ENCODE measurements at places on chromosomes 13 and 19.

DNA sequence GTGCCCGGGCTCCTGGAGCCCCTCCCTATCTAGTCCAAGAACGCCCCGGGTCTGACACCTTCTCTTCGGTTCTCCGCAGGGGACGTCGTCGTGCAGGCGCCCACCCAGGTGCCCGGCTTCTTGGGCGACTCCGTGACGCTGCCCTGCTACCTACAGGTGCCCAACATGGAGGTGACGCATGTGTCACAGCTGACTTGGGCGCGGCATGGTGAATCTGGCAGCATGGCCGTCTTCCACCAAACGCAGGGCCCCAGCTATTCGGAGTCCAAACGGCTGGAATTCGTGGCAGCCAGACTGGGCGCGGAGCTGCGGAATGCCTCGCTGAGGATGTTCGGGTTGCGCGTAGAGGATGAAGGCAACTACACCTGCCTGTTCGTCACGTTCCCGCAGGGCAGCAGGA, 3.4 kb downstream of the PVR start:
- no peak for DNase-seq

DNA sequence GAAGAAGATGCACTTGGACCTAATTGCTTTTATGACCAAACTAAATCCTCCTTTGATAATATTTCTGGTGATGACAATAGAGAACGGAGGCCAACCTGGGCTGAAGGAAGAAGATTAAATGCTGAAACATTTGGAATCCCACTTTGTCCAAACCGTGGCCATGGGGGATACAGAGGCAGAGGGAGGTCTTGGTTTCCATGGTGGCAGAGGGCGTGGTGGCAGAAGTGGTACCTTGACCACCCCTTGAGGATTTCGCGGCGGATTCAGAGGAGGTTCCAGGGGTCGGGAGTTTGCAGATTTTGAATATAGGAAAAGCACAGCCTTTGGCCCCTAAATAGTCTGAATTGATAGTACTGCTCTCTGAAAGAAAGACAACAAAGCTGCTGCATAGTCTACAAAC, 7.2 kb upstream of the LILRB3 start:
- no peak for DNase-seq

- DNase-seq = no peak
Measured at GRCh38 chr13:38980750-38981078, 9.9 kb downstream of the STOML3 start.

DNA sequence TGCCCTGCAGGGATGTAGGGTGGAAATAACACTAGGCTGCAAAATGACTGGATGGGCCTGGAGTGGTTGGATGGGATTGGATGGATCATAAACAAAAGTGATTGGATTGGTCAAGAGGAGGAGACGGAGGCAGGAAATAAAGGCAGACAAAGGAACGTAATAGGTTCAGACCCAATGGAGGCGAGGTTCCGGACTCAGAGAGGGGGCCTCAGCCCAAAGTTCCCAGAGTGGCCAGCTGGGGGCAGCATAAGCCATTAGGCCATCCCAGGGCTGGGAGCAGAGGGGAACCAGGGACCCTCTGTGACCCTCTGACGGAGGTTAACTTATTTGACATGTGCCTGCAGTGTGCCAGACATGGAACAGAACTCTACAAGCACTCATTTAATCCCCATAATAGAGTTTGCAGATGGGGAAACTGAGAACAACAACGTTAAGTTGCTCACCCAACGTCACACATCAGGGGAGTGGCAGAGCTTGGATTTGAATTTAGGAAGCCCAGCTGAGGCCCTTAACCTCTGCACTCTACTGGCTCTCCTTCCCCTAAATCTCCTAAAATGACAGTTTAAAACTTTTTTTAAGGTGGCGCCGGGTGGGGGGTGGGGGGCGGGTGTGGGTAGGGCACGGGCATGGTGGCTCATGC, 15.3 kb upstream of the MAP1S start:
- DNase-seq = peak; percentile 62

DNA sequence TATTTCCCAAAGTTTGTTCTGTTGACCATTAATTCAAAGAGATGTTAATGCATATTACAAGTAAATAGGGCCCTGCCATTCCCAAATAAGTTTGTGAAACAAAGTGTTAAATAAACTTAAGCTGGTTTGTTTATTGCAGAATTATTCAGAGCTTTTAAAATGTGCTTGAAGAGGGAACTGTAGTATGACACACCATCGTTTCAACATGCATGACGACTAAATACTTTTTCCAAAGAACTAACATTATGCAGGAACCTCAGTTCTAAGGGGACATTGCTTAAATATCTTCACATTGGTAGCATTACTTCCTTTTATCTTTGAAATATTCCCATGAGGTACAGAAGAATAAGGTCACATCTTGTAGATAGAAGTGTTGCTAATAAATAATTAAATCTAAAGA, 14.6 kb downstream of the LHFPL6 start:
- DNase-seq = no peak

GRCh38 chr13:29434217-29434945, 161.1 kb downstream of the SLC7A1 start:
- no peak for DNase-seq

DNA sequence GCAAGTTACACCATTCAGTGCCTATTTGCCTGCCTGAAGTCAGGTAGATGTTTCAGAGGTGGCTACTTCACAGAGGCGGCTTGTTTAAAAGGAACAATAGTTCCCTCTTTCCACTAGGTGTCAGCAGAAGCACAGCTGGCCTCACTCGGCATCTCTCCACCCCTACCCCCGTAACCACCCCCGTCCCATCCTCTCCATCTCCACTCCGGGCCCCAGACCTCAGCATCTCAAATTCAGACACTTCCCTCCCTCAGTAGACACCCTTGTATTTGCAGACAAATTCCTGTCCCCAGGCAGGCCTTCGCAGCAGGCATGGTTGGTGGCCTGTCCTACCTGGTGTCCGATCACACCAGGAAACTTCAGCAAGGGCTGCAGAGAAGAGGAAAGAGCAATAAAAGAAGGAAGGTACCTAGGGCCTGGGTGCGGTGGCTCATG, 9.1 kb upstream of the DPP9 start:
- peak; percentile 25 for DNase-seq

- no peak for DNase-seq
Measured at GRCh38 chr13:40484974-40485373, 181.5 kb downstream of the FOXO1 start.

- no peak for DNase-seq
Measured at GRCh38 chr19:12695997-12696365, 450 bp downstream of the FBXW9 start.

- DNase-seq = no peak
Measured at GRCh38 chr19:49564616-49565045, 15.7 kb downstream of the NOSIP start.

- no peak for DNase-seq
Measured at GRCh38 chr19:51168564-51169282, 26.6 kb downstream of the SIGLEC7 start.

Measured in effector CD4-positive, alpha-beta T cell (primary cell).